ENCODE measurements at places on chromosomes 16 and 17. TPM values are rescaled to one million over a fixed set of nuclear protein-coding genes. Genes with fewer than 3 reads are reported as not detected.

GPR179 gene
- total RNA-seq, result 0.07 TPM

- peaks cover 4% of the 10 kb centered on the region for H3K27me3 ChIP-seq
- peaks cover 59% of the 10 kb centered on the region for H3K4me1 ChIP-seq
- no peaks in the 10 kb centered on the region for H3K36me3 ChIP-seq
- H3K4me3 ChIP-seq, result no peak overlapping the region
- no peak overlapping the region for H3K27ac ChIP-seq
These were observed 4.2 kb upstream of the CBX4 start for GRCh38 chr17:79843474-79843815.

GRCh38 chr17:29596811-29597210, 3.9 kb downstream of the ANKRD13B start:
- H3K36me3 ChIP-seq, result no peaks in the 10 kb centered on the region
- H3K27ac ChIP-seq, result no peak overlapping the region
- DNase-seq, result no peak
- H3K27me3 ChIP-seq, result no peaks in the 10 kb centered on the region

GRCh38 chr17:10612957-10613744, 44.0 kb downstream of the MYH3 start:
- no peaks in the 10 kb centered on the region for H3K27me3 ChIP-seq
- H3K4me3 ChIP-seq, result no peak overlapping the region
- no peak for DNase-seq
- H3K4me1 ChIP-seq, result no peaks in the 10 kb centered on the region
- H3K27ac ChIP-seq, result no peak overlapping the region

Measured in CD4-positive, CD25-positive, alpha-beta regulatory T cell (primary cell).